GM12864 (cell line): ENCODE measurements at places on chromosomes 1 and 21.
A peak's percentile ranks its signal among the peaks of the same experiment; 100 is the strongest.

DNA sequence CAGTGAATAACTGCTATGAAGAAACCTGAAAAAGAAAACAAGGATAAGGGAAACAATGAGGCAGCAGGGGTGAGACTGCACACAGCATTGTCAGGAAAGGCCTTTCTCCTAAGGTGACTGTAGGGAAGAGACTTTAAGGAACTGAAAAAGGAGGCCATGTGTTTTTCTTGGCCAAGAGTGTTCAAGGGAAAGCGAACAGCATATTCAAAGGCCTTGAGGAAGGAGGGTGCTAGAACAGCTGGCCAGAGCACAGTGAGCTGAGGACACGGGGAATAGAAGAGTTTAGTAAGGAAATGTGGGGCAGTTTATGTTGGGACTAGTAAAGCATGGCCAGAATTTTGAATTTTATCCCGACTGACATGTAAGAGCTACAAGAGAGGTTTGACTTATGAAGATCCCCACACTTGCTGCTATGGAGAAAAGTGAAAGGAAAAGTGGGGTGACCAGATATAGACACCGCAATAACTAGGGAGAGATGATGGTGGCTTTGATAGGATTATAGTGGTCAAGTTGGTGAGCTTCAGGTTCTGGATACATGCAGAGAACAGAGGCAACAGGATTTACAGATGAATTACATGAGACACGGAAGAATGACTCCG, 1.4 kb downstream of the RWDD2B start:
- no peak for DNase-seq

DNA sequence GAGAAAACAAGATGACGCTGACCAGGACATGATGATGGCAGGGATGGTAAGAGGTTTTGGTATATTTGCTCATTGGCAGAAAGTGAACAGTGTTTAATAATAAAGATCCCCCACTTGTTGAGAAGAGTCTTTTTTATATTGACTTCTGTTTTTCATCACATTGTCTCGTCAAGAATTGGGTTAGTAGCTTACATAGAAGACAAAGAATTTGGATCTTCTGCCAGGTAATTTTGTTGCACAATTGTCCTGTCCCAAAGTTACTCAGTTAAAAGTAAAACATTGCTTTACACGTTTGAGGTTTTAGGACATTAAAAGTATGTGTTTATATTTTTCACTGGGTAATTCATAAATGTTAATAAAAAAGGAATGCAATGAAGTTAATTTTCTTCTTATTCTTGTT, 48.3 kb upstream of the LAMC2 start:
- DNase-seq: no peak

GRCh38 chr1:152517237-152517811, 3.0 kb downstream of the CRCT1 start:
- DNase-seq: no peak

DNA sequence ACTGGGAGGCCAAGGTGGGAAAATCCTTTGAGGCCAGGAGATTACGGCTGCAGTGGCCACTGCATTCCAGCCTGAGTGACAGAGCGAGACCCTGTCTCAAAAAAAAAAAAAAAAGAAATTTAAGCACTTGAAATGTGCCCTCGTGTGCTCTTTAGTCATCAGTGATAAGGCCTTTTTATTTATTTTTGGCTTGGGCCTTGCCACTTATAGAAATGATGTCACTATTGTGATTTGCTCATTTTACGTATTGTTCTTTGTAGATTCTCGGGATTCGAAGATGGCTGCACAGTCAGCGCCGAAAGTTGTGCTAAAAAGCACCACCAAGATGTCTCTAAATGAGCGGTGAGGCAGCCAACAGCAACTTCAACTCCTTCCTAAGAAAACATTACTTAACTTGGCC, 2.4 kb downstream of the CHTOP start:
- no peak for DNase-seq

- DNase-seq: no peak
Observed at GRCh38 chr1:228145463-228146416, 4.0 kb upstream of the GJC2 start.

GRCh38 chr1:41353744-41354143, 7.5 kb upstream of the FOXO6 start:
- DNase-seq: peak; percentile 38

- DNase-seq: no peak
Observed at GRCh38 chr1:51044834-51045233, 57.2 kb upstream of the C1orf185 start.

DNA sequence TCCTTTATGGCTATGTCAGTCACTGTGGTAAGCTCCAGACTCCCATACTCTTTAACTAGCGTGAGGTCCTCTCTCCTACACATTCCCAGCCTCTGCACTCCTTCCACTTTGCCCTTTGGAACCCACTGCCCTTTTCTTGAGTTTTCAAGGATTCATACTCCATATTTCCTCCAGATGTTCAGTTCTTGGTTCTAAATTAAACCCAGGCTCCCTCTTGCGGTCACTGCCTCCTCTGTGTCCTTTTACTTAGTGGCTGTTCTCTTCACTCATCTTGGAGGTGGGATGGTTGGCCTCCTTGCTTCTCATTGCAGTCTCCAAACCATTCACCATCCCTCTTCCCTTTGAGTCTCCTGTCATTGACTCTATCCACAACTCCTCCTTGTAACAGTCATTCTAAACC, 208.1 kb downstream of the TGFB2 start:
- DNase-seq: no peak

DNA sequence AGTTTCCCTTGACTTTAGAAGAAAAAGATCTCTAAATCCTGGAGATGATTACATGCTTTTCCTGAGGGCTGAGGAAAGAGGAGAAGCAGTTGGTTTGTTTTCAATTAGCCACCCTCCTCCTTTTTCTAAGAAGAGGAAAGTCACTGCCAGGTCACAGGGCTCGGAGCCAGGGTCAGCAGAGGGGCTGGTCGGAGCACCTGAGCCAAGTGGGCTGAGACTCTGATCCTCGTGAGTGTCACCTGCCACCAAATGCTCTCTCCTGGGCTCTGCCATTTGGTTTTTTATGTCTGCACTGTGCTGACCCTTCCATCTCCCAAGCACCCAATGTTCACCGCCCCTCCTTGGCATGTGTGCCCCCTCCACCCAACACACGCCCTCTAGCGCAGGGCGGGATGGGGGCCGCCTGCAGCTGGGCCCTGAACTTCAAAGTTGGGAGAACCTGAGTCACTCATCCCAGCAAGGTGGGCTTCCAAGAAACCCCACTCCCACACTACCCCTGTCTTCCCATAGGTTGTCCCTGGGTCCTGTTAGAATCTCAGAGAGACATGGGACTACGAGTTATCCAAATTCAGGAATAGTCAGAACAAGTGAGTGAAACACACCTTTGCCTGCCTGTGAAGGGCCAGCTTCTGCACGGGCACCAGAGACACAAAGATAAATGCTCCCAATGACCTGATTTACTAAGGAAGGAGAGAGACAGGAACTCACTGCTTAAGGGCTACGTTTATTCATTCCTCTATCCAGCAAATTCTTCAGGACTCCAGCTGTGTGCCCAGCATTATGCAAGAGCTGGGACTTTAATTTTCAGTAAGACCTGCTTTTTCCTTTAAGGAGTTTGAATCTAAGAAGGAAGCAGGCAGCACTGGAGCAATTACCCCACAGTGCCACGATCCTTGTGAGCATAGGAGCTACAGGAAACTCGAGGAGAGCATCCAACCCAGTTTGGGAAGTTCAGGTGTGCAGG, 127.5 kb downstream of the RHOU start:
- DNase-seq: no peak

DNA sequence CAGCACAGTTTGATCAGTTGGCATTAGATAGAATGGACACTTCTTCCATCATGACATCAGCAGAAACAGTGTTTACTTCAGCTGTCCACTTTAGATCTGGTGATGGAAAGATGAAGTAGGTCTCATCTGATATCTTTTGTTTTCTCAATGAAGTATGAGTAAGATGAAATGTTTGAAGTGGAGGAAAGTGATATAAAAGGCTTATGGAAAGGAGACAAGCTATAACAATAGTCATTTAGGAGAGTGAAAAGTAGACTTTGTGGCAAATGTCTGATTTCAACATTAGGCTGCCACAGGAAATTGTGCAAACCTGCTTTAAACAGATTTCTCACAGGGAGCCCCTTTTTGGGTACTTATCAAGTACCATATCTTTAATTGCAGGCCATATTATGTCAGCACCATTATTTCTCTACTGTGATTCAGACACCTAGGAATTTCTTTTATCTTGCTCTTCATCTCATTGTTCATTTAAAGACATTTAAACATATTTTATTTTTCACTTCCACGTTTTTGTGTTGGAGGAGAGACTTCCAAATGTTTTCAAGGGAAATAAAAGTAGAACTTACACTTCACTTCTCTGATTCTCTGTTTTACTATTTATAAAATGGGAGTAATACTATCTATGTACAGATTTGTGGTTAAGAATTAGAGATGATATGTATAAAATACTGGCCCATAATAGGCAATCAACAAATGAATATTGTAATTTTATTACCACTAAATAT, 18.1 kb downstream of the PDC start:
- DNase-seq: no peak
